Calu3 (cell line): ENCODE measurements at places on chromosomes 16 and 17. TPM values are rescaled to one million over a fixed set of nuclear protein-coding genes. Genes with fewer than 3 reads are reported as not detected.

DNA sequence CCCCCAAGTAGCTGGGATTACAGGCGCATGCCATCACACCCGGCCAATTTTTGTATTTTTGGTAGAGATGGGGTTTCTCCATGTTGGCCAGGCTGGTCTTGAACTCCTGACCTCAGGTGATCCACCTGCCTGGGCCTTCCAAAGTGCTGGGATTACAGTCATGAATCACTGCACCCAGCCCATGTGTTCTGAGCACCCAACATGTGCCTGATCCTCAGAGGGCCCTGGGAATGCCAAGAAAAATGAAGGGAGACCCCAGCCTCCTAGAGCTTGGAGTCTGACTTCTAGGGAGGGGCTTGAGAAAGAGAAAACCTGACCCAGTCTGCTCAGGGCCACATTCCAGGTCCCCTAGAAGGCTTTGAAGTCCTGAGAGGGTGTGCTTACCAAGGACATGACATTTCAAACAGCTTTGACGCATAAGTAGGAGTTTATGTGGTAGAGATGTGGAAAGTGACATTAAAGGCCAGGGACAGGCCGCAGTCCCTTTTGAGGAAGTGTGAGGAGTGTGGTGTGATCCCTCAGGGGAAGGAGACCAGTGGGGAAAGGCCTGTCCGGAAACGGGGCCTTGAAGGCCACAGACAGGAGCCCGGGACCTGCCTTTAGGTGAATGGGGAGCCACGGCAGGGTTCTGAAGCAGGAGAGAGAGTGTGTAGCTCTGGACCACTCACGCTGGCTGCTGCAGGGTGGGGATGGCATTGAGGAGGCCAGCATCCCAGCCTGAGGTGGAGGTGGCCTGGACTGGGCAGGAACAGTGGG, 1.1 kb upstream of the CCL22 start:
- DNase-seq = no peak

GNG13 gene
- total RNA-seq = not detected in 2 replicates

- no peak for DNase-seq
Observed at GRCh38 chr16:66204756-66205155, 161.7 kb upstream of the CDH5 start.

GRCh38 chr16:87216841-87217275, 100.3 kb downstream of the C16orf95 start:
- no peak for DNase-seq

CLEC3A gene
- total RNA-seq = not detected in 2 replicates
